ENCODE measurements at places on chromosomes 11 and 22.

- peak; percentile 32 for DNase-seq
Measured at GRCh38 chr11:125123947-125124617, 12.7 kb upstream of the TMEM218 start.

- no peak for DNase-seq
Measured at GRCh38 chr22:17754233-17754925, 19.9 kb downstream of the BID start.

- DNase-seq: no peak
Measured at GRCh38 chr11:19816040-19816439, 103.4 kb downstream of the NAV2 start.

DNA sequence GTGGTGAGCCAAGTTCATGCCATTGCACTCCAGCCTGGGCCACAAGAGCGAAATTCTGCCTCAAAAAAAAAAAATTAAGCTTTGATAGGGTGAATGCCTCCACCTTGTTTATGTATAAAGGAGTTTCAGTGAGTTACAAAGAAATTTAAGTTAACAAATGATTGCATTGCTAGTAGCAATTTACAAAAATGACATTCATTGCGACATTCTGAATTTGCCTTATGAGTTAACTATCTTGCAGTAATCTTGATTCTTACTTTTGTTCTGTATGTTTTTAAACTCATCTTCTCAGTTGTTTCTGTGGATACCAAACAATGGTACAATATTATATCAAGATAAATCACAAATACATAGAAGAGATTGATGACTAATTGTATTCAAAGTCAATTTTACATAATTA is 207.0 kb downstream of the DDX10 start:
- no peak for DNase-seq

DNA sequence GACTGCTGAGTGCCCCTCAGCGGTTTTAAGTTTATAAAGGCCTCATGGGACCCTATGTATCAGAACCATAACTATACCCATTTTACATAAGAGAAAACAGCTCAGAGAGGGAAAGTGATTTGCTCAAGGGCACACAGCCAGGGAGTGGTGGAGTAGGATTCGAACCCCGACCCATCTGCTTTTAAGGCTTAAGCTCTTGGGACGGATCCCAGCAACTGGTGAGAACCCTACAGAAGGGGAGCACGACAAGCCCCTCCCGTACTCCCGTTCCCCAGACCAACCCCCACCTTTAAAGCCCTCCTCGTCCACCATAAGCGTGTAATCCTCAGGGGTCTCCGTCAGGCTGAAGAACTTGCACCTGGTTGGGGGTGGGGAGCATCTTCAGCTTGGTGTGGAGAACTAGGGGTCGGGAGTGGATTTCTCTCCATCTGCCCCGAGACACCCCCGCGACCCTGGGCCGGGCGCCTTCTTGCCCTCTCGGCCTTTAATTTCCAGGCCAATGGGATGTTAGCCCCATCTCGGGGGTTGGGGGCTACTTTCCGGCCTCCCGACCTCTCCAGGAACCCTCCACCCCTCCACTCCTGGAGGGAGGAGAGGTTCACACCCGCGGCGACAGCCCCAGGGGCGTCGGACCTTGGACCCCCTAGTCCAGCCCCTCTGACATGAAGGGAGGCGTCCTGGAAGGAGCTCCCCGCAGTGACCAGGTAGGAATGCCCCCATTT is 725 bp downstream of the CASTOR1 start:
- no peak for DNase-seq

- DNase-seq: no peak
Measured at GRCh38 chr11:71491940-71492339, 35.1 kb upstream of the KRTAP5-7 start.

GRCh38 chr11:27420722-27421572 is 51.6 kb downstream of the LGR4 start:
- no peak for DNase-seq

DNA sequence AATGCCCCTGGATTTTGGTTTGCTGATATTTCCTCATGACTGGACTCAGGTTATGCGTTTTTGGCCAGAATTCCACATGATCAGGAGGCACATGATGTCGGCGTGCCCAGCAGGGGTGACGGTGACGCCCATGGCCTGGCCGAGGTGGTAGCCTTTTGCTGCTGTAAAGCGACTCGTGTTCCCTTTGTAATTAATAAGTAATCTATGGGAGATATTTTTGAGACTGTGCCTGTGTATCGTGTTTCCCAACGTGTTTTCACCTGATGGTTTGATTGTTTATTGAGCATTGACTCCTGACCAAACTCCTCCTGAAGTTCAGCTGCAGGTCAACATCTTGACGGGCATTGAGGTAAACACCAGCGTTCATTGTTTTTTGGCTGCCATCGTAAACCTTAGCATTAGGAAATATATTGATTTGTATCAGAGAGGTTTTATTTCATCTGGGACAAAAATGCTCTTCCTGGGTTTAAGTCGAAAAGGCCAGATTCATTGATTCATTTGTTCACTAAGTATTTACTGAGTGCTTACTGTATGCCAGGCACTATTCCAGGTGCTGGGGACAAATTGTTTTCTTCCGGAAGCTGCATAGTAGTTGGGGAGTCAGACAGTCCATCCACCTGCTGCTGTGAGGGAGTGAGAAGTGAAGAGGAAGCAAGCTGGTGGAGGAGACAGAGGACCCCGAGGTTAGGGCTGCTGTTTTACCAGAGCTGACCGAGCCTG is 23.6 kb downstream of the DCPS start:
- DNase-seq: no peak

DNA sequence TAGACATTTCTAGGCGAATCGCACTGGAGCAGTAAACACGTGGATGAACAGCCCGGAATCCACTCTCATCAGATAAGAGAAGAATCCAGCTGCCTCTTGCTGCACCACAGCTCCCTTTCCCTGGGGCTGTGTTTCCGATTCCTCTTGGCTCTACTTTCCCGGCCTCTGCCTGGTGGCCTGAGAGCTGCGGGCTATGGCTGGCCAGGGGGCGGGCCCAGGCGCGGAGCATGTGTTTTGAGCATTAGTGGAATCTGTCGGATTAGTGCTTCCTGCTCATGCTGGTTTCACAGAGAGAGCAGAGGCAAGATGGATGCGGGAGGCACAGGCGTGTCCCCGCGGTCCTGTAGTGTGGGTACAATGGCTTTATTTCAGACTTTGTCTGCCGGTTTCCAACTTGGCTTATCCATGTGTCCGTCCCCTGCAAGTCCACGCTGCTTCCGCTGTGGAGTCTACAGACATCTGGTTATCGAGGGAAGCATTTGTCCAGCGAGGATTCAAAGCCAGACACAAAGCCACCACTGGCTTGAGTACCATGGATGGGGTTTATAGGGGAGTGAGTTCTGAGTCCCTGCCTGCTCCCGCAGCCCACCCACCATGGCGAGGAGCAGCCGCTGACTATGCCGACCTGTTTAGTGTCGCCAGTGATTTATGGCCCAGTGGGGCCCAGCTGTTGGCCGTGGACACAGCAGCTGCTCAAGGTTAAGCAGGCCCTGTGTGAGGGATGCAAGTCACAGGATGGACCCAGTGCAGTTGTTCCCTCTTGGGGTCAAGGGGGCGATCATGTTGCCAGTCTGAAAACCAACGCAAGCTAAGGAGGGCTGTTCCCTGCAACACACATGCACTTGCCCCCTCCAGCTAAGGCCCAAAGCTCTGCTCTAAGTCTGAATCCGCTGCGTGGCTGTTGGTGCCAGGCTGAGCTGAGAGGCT is 43.3 kb upstream of the EP300 start:
- DNase-seq: no peak

DNA sequence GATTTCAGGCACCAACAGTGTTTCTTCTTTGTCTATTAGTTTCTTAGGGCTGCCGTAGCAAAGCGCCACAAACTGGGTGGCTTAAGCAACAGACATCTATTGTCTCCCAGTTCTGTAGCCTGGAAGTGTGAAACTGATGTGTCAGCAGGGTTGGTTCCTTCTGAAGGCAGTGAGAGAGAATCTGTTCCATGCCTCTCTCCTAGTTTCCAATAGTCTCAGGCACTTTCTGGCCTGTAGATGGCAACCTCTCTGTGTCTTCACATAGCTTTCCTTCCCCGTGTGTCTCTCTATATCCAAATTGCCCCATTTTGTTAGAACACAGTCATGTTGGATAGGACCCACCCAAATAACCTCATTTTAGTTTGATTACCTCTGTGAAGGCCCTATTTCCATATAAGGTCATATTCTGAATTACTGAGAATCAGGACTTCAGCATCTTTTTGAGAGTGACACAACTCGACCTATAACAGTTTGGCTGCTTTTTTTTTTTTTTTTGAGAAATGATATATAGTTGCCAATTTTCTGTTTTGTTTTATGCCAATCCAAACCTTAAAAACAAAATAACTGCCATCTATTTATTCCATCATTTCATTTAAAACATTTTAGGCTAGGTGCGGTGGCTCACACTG is 108.2 kb downstream of the SLC36A4 start:
- no peak for DNase-seq

DNA sequence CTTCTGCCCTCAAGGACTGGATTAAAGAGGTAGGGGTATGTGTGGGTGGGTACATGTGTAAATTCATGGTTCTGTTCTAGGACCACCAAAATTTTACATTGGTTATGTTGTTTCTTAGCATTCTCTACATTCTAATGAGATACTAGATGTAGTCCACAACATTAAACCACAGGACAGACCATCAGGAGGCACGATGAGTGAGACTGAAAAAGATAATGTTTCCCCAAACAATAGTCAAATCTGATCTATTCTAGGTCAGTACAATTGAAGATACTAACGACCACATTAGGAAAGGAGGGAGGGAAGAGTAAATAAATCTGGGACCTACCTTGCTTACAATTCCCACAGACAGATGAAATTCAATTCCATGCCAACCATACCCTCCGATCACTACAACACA is 42.2 kb downstream of the MRTFA start:
- DNase-seq: no peak

DNA sequence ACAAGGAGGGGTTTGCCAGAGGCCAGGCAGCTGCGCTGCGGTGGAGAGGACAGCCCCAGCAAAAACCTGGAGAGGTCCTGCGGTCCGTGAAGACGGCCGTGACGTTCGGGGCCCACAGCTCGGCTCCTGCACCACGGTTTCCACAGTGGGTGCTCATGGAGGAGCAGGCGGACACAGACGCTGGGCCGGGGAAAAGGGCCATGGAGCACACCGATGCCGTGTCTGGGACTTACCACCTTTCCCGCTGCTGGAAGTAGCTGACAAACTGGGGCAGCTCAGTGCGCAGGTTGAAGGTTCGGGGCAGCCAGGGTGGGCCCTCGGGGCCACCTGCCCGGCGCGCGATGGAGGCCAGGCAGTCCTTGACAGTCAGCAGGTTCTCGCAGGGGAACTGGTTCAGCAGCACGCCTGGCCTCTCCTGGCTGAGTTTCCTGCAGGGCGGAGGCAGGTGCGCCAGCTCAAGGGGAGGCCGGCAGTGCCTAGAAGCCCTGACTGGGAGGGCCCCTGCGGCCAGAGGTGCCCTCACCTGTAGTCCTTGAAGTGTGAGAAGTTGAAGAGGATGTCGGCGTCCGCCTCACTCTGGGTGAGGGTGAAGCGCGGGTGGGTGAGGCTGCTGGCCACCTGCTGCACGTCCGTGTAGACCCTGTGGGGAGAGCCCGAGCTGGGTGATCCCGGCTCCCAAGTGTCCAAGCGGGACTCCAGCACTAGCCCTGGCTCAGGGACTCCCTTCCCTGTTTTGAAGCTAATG is 12.8 kb downstream of the TTLL12 start:
- no peak for DNase-seq
